ENCODE measurements at places on chromosomes 3 and 15. TPM values are rescaled to one million over a fixed set of nuclear protein-coding genes. Genes with fewer than 3 reads are reported as not detected.

The RBP2 gene
- not detected for total RNA-seq

DNA sequence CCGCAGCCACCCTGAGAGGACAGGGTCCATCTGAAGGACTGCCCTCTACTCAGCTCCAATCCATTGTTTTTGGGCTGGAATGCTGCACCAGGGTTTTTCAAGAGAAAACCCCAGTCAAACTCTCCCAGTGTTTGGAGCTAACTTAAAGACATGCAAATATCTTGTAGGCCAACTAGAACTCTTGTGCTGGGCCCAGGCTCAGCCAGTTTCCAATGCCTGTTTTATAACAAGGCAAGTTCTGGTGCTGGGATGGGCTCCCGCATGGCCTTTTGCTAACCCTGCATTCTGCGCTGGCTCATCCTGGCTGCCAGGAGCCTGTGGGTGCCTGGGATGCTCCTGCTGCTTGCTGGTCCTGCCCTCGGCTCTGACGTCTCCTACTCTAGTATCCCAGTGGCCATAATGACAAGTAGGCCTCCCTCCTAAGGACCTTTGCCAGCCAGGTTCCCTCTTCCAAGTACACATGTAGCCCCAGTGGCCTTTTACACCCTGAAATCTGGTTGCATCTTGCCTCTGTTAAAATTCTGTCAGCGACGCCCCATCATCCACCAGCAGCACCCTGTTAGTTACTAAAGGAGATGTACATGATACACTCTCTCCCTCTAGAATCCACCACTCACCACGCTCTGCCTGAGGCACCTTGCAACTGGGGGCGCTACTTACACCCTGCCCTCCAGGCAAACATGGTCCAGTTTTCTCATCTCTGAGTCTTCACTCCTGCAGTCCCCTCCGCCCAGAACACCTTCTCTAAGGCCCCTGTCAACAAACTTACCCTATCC, 30.5 kb upstream of the RAB6B start:
- no peak for DNase-seq

GRCh38 chr15:99951511-99951910, 218.3 kb upstream of the LYSMD4 start:
- no peak for DNase-seq

DNA sequence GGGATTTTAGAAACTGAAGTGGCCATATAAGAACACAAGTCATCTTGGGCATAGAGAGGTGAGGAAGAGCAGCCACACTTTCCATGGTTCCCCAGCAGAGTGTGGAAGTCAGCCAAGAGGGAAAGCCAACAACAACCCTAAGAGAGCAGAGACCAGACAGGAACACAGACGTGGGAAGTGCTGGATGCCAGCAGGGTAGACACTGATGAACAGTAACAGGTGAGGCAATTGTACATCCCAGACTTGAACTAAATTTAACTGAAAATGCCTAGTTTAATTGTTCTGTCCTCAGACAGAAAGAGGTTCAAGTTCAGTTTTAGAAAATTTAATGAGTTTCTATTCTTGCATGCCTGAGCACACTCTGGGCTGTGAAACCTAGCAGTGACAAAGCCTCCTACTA, 212.1 kb downstream of the ATP8B4 start:
- DNase-seq: no peak

DNA sequence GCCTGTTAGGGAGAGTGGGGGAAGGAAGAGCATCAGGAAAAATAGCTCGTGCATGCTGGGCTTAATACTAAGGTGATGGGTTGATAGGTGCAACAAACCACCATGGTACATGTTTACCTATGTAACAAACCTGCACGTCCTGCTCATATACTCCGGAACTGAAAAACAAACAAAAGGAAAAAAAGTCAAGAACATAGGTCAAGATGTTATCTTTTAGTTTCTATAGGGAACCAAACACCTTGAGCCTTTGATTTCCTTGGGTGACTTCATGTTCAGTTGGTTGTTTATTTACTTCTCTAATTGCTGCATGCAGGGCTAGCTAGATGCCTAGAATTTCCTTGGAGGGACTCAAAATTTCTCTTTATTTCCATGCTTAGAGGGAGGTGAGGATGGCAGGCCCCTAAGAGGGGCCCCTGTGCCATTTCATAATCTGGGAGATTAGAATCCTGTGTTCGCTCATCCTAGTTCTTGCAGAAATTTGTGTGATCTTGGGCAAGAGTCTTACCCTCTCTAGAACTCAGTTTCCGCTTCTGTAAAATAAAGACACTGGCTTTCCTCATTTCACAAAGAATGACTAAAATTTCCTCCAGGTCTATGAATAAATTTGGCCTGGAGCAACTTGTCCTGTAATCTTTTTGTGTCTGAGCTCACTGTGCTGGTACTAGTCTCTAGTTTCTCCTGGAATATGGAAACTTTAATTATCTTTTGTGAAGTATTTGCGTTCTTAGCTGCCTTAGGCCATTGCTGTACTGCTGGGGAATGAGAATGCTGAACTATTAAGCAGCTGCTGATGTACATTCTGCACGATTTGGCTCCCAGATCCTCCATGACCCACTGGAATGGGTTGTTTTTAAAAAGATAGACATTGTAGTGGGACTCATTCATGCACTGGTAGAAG, 457.5 kb downstream of the EDEM1 start:
- no peak for DNase-seq

DNA sequence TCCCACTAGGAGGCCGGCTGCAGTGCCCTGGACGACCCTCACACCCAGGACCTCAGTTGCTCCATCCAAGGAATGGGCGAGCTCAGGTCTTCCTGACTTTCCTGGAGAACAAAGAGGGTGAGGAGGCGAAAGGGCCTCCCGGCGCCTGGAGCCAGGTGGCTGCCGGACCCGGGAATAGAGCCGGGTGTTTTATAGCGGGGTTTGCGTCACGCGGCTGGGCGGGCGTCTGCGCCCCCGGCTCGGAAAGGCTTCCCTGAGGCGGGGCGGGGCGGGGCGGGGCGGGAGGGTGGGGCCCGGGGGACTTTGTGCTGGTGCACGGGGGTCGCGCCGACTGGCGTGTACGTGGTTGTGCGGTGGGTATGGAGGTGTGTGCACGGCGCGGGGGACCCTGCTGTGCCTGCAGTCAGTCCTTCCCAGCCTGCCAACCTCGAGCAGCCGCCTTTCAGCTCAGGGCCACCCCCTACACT, 4.6 kb upstream of the PRKCD start:
- DNase-seq: no peak

DNA sequence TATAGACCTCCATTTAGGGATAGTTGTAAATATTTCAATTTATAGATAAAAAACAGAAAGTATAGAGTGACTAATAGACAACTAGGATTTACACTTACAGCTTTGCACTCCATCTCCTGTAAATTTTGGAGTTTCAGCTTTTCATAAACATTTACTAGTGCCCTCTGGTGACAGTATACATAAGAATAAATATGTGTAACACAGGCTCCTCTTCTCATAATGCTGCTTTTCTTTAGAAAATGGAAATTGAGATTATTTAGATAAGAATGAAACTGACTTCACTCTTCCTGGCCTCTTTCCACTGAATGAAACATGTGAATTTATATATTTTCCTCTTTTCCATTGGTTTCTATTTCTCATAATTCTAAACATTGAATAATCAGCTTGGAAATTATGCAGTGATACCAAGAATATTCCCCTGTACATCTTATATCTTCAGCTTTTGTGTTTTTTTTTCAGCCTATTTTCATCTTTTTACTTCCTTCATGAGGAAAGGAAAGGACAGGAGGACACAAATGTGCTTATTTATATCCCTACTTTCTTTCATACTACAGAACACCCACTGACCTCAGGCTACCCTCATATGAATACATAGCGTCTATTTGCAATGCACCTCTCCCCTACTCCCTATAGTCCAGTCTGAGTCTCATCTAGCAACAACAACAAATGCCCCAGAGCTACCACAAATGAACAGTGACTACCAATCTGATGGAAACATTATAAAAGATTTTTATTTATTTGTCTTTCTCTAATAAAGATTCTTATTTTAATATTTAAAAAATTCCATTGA, 103.1 kb upstream of the CCDC39 start:
- no peak for DNase-seq

All from HFFc6 (cell line).